Jurkat, Clone E6-1 (cell line): ENCODE measurements at places on chromosomes 4 and X.

- DNase-seq = no peak
Measured at GRCh38 chrX:421646-422391, 35.1 kb upstream of the PPP2R3B start.

DNA sequence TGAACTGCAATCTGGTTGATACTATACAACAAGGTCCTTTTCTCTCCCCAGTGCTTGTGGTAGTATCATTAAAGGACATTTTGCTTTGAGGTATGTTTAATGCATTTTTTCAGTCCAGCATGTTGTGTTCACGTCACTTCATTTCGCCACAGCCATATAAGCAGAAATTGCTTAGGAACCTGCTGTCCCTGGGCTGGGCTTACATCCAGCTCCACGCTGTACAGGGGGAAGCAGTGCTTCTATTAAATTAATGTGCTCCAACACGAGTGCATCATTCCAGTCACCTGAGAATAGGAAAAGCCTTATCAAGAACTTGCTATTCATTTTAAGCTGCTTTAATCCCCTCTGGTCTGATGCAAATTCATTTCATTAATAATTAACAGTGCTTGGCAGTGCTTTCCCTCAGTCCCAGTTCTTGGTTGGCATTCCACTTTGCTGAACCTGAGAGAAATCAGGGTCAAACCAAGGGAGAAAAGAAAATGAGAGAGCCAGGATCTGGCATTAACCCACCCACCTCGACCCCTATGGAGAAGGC is 47.4 kb upstream of the PTCHD1 start:
- DNase-seq = no peak

- DNase-seq = no peak
Measured at GRCh38 chr4:185587427-185588161, 52.3 kb upstream of the PDLIM3 start.

- DNase-seq = no peak
Measured at GRCh38 chr4:153452658-153453378, 13.3 kb upstream of the TMEM131L start.

DNA sequence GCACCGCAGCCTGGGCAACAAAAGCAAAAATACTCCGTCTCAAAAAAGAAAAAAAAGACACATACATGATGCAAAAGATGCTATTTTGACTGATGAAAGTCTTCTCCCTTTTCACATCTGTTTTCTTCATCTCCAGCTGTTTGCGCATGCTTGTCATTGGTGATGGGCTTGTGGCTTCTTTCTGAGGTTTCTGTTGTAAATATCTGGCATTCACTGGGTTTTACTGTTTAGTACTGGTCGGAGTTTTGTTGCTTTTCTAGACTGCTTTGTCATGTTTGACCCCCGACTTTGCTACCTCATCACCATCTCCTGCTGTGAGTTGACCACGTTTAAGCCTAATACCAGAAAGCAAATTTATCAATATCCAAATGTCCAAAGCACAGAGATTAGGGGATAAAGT is 34.4 kb downstream of the PTCHD1 start:
- peak; percentile 24 for DNase-seq

GRCh38 chrX:55007656-55008055 is 7.5 kb downstream of the APEX2 start:
- DNase-seq = no peak

GRCh38 chr4:98610926-98611676 is 47.3 kb downstream of the TSPAN5 start:
- DNase-seq = no peak

- DNase-seq = peak; percentile 40
Measured at GRCh38 chr4:77354550-77354949, 197.5 kb downstream of the CCNG2 start.

DNA sequence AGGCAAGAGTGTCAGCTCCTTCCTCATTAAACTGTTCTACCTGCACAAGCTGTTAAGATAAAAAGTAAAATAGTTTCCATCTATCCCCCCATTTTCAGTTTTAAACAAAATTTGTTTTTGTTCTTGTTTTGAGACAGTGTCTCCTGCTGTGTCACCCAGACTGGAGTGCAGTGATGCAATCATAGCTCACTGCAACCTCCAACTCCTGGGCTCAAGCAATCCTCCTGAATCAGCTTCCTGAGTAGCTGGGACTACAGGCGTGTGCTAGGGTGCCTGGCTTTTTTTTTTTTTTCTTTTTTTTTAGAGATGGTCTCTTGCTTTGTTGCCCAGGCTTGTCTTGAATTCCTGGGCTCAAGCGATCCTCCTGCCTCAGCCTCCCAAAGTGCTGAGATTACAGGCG is 105.4 kb downstream of the HS6ST2 start:
- no peak for DNase-seq

- no peak for DNase-seq
Measured at GRCh38 chrX:46959101-46959500, 46.9 kb downstream of the JADE3 start.

- no peak for DNase-seq
Measured at GRCh38 chr4:5157791-5158770, 106.8 kb downstream of the STK32B start.

DNA sequence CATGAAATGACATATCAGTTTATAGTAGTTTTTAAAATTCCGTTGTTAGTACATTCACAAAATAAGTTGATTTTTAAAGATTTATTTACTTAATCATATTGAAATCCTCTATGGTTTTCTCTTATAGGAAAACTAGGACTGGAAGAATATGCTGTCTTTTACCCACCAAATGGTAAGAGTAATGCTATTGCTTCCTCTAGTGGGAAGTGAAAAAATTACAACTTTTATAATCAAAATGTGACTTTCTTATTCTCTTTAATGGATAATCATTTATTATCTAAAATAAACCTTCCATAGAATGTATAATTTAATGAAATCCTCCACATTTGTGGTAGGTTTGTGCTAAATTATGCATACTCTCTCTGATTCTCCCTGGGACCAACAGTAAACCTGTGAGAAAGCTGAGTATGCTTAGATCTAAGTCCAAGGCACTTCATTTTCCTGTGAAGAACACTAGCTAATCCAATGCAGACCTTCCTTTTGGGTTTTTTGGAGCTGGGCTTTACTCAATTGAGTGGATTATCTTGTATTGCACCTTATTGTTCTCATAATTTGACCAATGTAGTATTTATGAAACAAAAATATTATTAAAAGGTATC is 136.2 kb downstream of the TBC1D19 start:
- peak; percentile 17 for DNase-seq

DNA sequence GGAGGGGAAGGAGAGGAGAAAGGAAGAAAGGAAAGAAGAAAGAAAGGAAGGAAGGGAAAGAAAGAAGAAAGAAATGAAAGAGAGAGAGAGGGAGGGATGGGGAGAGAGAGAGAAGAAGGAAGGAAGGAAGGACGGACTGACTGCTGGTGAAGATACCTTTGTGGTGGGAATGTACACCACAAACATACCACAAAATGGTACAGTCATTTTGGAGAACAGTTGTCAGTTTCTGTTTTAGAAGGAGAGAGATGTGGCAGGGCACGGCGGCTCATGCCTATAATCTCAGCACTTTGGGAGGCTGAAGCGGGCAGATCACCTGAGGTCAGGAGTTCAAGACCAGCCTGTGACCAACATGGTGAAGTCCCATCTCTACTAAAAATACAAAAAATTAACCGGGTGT is 40.0 kb upstream of the SHISA3 start:
- peak; percentile 70 for DNase-seq

GRCh38 chr4:11011249-11011648 is 326.7 kb upstream of the CLNK start:
- DNase-seq = no peak

GRCh38 chr4:86595426-86595805 is 1.3 kb downstream of the PTPN13 start:
- DNase-seq = no peak

GRCh38 chrX:47264483-47265173 is 31.8 kb downstream of the USP11 start:
- DNase-seq = no peak

GRCh38 chrX:56762707-56763555 is 33.9 kb downstream of the NBDY start:
- DNase-seq = no peak

GRCh38 chr4:157314906-157315305 is 94.4 kb downstream of the GRIA2 start:
- no peak for DNase-seq

DNA sequence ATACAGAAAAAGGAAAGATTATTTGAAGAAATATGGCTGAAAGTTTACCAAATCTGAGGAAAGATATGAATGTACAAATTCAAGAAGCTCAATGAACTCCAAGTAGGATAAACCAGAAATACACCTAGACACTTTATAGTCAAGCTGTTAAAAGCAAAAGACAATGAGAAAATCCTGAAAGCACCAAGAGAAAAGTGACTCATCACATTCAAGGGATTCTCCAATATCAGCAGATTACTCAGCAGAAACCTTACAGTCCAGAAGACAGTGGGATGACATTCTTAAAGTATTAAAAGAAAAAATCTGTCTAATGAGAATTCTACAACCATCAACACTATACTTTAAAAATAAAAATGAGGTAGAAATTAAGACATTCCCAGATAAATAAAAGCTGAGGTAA is 223.8 kb upstream of the ZCCHC13 start:
- no peak for DNase-seq

- DNase-seq = no peak
Measured at GRCh38 chr4:22029803-22030202, 81.2 kb upstream of the KCNIP4 start.

GRCh38 chr4:8322794-8323704 is 53.5 kb downstream of the HTRA3 start:
- DNase-seq = no peak

GRCh38 chr4:61786211-61786610 is 586.1 kb downstream of the ADGRL3 start:
- no peak for DNase-seq

- DNase-seq = no peak
Measured at GRCh38 chr4:33724685-33725084, 2519.6 kb downstream of the ARAP2 start.

DNA sequence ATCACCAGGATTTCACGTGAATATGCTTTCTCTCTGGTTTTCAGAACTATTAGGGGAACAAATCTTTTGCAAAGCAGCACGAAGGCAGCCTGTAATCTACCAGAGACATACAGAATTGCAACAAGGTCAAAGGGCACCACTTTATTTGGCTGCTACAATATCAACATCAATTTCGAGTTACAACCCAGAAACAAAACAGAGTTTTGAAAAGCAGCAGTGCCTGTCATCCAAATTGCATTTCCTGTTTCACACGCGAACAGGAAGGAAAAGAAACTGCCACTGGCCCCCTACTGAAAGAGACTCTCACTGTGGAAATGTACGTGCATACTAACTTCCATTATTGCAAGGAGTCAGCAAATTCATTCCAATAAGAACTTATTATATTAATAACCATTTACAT is 17.1 kb upstream of the C1QTNF7 start:
- DNase-seq = peak; percentile 74

GRCh38 chr4:64643841-64644240 is 234.6 kb upstream of the TECRL start:
- no peak for DNase-seq

DNA sequence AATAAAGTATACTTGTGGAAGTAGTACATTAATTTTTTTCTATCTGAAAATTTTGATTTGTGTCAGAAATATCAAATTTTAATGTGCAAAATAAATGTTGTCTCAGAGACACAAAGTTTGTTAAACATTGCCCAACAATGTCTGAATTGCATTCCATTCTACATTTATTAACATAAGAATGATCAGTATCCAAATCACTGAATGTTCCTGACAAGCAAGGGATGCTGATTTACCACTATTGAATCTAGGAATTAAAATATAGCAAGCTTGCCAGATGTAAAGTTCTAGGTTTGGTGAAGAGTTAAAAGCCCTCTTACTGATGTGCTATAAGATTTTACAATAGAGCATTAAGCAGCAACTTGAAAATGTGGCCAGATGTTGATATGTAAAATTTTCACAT is 489.2 kb upstream of the CTSO start:
- no peak for DNase-seq

DNA sequence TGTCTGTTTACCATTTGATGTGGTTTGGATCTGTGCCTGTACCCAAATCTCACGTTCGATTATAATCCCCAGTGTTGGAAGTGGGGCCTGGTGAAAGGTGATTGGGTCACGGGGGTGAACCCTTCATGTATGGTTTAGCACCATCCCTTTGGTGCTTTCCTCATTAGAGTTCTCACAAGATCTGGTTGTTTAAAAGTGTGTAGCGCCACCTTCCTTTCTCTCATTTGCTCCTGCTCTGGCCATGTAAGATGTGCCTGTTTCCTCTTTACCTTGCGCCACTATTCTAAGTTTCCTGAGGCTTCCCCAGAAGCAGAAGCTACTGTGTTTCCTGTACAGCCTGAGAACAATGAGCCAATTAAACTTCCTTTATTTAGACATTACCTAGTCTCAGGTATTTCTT is 610.7 kb upstream of the ADGRL3 start:
- no peak for DNase-seq

- DNase-seq = no peak
Measured at GRCh38 chrX:101639583-101639982, 20.1 kb downstream of the ARMCX2 start.

GRCh38 chrX:121902463-121902862 is 855.1 kb downstream of the GLUD2 start:
- DNase-seq = no peak

GRCh38 chrX:132365490-132365889 is 123.3 kb downstream of the MBNL3 start:
- DNase-seq = peak; percentile 12

GRCh38 chrX:49829016-49829415 is at the start of gene PAGE4:
Gene PAGE4 (plus strand): TSS chrX:49829303. CDS start chrX:49830429, 1,126 bp downstream.
- DNase-seq = no peak
